ENCODE measurements at places on chromosomes 4 and X.

DNA sequence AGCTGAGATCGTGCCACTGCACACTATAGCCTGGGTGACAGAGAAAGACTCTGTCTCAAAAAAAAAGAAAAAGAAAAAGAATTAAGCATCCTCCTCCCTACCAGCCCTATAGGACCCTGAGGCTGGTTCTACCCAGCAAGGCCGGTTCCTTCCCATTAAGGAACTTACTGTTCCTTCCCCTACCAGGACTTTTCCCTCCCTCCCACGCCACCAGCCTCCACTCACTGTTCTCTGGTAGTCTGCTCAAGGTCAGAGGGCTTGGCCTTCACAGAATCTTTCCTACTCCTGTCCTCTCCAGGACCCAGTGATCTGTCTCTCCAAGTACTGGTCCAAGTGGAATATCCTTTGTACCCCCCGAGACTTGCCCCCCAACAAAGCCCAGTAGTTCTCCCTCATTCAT, 1.4 kb downstream of the GRIPAP1 start:
- DNase-seq, result no peak

DNA sequence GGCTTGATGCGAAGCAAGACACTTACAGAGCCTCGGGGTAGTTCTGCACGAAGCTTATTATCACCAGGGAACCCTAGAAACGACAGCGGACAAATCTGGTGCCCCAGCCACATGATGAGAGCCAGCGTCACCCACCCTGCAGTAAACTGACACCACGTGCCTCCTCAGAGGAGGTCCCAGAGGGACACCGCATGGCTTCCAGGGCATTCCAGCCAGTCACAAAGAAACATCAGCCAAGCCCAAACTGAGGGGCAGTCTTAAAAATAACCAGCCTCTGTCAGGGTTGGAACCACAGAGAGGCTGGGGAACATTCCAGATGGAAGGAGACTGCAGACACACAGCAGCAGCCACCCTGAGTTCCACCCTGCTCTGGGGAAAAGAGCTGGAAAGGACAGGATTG, 36.6 kb upstream of the HGFAC start:
- peak; percentile 35 for DNase-seq

DNA sequence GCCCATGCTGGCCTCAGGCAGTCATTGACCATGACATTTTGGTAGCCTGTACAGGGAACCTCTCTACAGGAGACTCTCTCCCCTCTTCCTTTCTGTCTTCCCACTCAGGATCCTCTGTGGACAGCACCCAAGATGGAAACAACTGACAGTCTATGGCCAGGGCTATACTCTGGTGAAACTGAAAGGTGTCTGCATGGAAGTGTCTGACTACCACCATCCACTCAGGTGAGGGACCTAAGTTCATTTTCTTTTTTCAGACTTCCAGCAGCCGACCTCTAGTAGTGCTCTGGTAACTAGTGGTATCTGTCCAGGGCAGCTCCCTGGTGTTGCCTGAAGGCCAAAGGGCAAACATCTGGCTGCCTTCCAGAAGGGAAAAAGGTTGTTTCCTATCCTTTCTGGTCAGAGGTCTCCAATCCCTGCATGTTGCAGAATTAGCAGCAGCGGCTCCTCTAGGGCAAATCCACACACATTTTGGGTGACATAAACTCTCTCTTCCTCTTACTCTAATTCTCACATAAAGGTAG, 804.5 kb downstream of the C4orf33 start:
- no peak for DNase-seq

GRCh38 chrX:7941390-7942042, 14.3 kb upstream of the PNPLA4 start:
- no peak for DNase-seq

DNA sequence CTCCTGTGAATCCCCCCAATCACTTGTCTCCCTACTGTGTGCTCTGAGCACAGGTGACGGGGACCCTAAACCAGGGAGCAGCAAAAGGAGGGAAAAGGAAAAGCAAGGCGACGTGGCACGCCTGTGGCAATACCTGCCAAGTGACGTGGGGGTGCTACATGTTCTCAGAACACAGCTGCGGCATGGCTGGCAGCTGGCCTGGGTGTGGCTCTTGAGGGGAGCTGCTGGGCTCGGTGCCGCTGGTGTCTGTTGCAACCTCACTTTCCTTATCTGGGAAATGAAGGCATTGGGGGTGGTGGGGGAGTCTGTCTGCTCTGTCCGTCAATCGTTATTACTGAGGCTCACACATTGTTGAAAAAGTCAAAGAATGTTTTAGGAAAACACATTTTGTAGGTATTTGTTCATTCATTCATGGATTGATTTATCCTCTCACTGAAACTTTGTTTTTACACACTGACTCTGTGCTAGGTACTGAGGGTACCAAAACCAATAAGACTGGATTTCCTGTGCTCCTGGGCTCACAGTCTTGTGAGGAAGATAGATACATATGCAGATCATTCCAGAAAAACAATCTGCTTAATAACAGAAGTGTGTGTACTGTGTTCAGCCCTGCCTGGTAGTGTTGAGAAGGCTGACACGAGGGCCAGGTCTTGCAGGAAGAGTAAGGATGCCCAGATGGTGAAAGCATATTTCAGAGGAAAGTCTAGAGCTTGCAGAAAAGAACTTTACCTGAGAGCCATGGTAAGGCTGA, 217.6 kb downstream of the PTTG2 start:
- peak; percentile 85 for DNase-seq

DNA sequence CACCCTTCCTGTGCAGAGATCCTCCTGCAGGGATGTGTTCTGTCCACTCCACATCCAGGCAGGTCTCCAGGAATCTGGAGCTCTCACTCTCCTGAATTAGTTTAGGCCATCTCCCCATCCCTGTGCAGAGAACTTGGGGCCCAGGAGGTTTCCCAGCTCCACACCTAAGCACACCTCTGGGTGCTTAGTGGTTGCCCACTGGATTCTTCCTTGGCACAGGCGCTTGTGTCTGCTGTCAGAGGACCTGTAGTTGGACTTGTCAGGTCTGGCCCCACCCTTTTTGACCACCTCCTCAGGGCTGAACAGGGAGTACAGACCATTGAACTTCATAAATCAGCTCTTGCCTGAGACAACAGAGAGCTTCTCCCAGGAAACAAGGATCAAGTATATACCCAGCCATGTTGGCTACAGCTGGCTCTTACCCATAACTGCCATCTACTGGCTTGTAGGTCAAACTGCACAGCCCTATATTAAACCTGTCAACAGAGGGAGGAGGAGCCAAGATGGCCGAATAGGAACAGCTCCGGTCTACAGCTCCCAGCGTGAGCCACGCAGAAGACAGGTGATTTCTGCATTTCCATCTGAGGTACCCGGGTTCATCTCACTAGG, 275.5 kb downstream of the PPARGC1A start:
- no peak for DNase-seq

GRCh38 chr4:110867981-110868720, 245.3 kb upstream of the PITX2 start:
- DNase-seq, result no peak

DNA sequence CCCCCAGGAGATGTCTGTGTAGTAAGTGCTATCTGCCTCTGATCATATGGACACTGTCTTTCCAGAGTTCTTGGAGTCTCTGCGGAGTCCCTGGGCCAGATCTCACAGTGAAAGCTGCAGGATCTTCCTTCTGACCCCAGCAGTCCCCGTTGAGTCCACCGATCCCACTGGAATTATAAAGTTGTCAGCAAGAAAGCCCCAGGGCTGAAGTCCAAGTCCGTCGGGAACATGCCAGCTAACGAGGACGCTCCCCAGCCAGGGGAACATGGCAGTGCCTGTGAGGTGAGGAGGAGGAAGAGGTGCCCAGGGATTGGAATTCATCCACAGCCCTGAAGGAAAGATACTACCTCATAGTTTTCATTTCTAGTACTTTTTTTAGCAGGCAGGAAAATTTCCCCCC, 9.3 kb downstream of the ZNF81 start:
- no peak for DNase-seq

DNA sequence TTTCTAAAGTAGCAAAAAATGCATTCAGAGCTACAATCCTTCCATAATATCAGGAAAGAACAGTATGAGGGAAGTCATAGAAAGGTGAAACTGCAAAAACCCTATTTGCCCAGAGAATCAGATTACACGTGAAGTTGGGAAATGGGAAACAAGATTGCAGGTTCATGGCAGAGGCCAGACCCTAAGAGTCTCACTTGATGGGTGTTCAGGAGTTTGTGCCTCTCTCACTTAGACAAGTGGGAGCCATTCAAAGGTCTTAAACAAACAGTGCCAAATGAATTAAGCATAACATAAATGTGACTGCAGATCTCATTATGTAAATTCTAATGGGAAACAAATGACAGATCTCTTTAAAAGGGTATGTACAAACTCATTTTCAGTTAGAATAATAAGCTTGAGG, 91.6 kb downstream of the ARAP2 start:
- no peak for DNase-seq

DNA sequence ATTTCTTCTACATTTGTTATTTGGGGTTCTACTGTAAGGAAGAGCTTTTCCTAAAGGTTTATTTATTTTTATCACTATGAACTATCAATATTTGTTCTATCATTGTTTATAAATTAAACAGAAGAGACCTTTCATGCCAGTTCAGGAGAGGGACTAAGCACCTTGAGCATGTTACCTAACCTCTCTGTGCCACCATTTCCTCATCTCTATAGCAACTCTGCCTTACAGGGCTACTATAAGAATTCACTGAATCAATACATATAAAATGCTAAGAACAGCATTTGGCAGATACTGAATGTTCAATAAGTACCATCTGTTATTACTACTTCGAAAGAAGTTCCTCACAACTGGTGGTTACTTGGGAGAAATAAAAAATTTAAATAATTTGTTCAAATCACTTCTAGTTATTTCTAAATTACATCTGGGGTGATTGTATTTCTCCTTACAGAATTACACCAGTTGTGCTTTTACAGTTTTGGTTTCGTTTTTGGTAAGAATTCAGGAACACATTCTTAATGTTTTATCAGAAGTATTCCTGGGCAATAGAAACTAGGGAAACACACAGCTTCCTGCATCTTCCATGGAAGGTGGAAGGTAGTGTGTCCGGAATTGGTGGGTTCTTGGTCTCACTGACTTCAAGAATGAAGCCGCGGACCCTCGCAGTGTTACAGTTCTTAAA, 32.9 kb downstream of the EREG start:
- no peak for DNase-seq

- no peak for DNase-seq
Measured at GRCh38 chr4:133355633-133356032, 206.5 kb downstream of the PCDH10 start.

DNA sequence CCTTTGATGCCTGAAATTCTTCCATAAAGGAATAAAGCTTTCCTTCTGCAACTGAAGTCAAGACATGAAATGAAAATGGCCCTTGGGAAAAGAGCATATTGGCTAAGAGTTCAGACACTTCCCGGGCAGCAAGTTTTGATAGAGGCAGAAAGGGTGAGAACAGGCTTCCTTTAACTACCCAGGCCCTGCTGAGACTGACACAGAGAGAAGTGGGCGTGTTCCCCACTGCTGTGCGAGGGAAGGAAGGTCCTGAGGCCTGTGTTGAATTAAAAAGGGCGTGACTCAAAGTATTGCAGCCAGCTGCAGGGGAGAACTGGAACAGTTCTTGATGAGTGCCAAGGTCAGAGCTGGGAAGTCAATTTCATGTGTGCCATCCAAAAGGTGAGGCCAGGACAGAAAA, 33.9 kb upstream of the ADGRG2 start:
- DNase-seq, result no peak

Measured in sigmoid colon (tissue), 7 donors.